ENCODE measurements at places on chromosomes 4 and X.

GRCh38 chr4:24468071-24468470, 116.3 kb downstream of the DHX15 start:
- no peak for DNase-seq

GRCh38 chrX:41686788-41687187, 2.0 kb upstream of the GPR34 start:
- DNase-seq, result no peak

DNA sequence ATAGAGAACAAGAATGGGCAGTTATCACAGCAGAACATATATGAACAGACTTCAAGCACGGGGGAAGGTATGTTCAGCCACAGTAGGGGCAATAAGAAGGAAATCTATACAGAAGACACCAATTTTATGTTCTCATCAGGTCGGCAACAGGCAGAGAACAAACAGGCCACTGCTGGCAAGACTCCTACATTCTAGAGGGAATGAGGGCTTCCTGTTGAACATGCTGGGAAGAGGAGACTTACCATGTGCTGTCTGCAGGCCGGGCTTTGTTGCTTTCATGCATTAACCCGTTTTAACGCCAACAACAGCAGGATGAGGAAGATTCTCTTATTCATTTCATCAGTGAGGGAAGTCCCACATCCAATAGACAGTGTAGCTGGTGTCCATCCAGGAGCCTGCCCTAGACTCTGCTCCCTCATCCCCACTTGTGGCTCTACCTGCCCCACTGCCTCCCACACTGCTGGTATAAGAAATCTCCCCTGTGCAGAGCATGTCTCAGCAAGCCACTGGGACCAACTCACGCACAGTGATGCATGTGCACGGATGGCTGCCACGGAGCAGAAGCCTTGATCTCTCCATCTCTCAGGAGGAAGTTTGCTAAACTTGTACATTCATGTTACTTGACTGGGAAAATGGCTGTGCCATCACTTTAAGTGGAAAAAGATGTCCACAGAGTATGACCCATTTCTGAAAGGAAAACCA, 84.5 kb downstream of the ACOX3 start:
- DNase-seq, result no peak

DNA sequence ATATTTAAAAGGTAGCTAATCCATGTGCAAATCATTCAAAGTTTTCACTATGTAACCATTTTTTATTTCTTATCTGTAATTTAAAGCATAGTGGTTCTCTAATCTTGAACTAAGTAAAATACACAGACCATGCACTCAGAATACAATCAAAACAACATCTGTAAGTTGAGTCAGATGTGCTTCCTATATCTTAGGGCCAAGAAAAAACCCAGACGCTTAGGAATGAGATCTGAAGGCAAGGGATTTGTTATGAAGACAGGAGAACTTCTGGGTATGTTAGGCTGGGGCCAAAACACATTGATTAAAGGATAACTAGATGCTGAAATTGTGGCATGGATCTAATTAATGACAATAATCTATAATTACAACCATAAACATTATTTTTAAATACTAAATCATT, 120.3 kb downstream of the PDE5A start:
- no peak for DNase-seq

- no peak for DNase-seq
Measured at GRCh38 chr4:35252866-35253265, 991.4 kb downstream of the ARAP2 start.

- no peak for DNase-seq
Measured at GRCh38 chrX:77628294-77629025, 157.6 kb downstream of the ATRX start.

DNA sequence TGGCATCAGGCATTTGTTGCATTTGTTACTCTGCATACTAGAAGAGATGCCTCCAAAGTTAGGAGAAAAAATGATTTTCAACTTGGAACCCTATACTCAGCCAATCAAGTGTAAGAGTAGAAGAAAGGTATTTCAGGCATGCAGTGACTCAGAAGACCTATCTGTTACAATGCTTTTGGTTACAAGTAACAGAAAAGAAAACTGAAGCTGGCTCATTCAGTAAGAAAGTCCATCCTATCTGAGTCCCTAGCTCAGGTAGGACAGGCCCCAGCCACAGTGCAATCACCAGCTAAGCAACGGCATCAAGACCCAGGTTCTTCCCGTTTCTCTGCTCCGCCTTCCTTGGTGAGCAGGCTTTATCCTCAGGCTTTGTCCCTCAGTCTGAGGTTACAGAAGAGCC, 23.3 kb downstream of the MECP2 start:
- no peak for DNase-seq

GRCh38 chr4:117515921-117516320, 430.5 kb upstream of the TRAM1L1 start:
- no peak for DNase-seq

DNA sequence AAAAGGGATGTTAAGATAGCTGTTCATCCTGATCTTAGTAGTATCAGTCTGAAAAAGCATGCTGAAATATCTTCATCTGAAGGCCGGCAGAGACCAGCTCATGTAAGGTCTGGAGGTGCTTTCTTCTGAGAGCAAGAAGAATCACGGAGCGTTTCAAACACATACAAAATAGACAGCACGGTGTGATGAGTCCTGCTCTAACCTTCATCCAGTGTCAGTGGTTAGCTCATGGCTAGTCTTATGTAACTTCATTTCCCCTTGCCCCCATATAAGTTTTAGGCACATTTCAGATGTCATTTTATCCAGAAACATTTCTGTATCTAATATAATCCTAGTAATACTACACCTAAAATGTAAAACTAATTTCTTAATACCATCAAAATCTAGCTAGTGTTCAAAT, 27.8 kb downstream of the ADD1 start:
- DNase-seq, result no peak

- DNase-seq, result no peak
Measured at GRCh38 chrX:19443869-19444526, 71.3 kb downstream of the MAP3K15 start.

- no peak for DNase-seq
Measured at GRCh38 chr4:90127223-90127705, at the start of gene CCSER1. CCSER1 (plus strand) TSS chr4:90127394.

DNA sequence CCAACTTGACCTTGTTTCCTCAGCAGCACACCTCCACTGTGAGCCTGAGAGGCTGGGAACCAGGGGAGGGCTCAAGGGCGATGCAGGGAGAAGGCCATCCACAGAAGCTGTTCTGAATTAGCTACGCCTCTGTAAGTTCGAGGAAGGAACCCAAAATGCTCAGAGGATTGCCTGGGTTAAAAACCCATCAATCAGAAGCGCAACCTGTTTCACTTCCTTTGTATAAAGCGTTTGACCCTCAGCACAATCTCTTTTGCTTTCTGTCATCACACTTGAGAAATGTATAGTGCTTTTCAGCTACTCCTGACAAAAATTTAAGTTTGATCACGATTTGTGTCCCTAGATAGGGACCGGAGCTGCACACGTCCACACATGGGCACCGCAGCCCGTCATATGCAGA, 48.0 kb upstream of the MAP3K15 start:
- DNase-seq, result no peak

- no peak for DNase-seq
Measured at GRCh38 chr4:53671757-53672156, 80.5 kb upstream of the LNX1 start.

GRCh38 chr4:123924536-123924935, 527.9 kb downstream of the SPRY1 start:
- no peak for DNase-seq

GRCh38 chr4:152678841-152679240, 956 bp downstream of the TMEM154 start:
- no peak for DNase-seq

GRCh38 chr4:186981161-186981560, 257.5 kb upstream of the FAT1 start:
- no peak for DNase-seq

- no peak for DNase-seq
Measured at GRCh38 chrX:138754861-138755260, 43.3 kb upstream of the FGF13 start.

DNA sequence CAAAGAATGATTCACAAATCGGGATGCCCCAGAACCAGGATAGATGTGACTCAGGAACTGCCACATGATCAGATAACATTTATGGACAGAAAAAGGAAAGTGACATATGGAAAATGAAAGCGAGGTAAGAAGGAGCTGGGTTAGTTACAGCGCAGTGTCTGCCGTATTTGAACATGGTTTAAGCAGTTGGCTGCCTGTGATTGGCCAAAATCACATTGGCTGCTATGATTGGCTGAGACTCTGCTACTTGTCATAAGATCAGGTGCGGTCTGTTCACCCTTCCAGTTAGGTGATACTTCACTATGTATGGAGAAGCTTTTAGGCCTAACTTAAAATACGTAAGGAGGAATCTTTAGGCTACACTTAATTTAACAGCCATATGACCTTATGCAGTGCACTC, 322.7 kb upstream of the HAND2 start:
- DNase-seq, result no peak

GRCh38 chr4:40199999-40200874, 3.4 kb downstream of the RHOH start:
- DNase-seq, result no peak

DNA sequence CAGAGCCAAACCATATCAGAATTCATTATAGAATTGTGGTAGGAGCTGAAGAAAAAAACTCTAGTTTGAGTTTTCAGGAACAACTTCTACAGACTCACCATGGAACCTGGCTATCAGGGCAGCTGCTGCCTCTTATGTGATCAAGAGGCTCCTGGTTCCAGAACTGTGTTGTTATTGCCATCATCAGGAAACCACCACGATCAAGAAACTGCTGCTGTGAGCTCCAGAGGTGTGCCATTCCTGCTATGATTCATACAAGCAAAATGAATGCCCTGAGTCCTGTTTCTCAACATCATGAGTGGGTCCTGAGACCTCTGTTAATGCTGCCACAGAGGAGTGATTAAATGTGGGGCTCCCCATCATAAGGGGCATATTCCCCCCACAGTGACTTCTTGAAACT, 43.7 kb downstream of the TASL start:
- no peak for DNase-seq

- DNase-seq, result no peak
Measured at GRCh38 chr4:123516576-123516975, 120.0 kb downstream of the SPRY1 start.

DNA sequence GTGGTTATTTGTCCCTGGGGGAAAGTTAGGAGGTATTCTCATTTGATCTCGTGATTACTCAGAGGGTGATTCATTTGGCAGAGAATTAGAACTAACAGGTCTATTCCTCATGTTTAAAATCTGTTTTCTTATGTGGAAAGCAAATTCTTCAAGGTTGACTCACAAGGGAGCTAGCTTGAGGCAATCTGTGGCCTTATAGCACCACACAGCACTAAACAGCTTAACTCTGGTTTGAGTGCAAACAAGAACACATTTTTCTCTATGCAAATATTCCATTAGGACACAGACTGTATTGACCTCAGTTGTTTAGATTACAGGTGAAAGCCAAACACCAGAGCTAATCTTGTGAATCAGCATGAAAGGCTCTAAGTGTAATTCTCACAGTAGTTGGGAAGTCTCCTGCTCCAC, 694.4 kb upstream of the POU3F4 start:
- no peak for DNase-seq

- no peak for DNase-seq
Measured at GRCh38 chr4:24411299-24411698, 173.1 kb downstream of the DHX15 start.

- no peak for DNase-seq
Measured at GRCh38 chr4:113587156-113587555, 174.4 kb downstream of the CAMK2D start.

DNA sequence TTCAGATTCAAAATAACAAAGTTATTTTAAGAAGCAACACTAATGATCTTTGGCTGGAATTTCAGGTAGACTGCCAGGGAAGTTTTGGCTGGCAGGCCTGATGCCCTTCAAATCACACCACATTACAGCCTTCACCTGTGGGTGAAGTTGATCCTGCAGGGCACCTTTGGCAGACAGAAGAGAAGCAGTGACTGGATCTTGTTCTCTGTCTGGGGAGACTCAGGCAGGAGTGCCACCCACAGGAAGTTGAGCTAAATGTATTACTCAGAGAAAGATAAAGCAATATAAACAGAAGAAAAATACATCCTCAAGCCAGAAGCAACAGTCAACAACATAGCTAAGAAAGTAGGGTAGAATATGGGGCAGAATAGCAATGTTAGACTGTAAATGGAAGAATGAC, 12.8 kb upstream of the CFAP299 start:
- no peak for DNase-seq

GRCh38 chr4:89829470-89830138, 7.4 kb downstream of the SNCA start:
- no peak for DNase-seq

DNA sequence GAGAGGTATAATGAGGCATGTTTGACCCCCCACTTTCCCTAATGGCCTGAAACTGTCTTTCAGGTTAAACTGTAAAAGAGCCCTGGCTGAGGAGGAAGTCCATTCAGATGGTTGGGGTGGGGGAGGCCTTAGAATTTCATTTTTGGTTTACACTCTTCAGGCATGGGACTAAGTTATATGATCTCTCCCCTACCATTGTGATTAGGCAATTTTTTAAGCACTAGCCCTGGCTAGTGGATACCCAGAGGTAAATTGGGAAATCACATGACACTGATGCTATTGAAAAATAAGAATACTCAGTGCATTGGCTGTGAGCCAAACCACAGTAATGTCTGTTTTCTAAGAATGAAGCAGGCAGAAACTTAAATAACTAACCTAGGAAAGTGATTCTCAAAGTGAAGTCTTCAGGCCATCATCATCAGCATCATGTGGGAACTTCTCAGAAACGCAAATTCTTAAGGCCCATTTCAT, 149.7 kb downstream of the RRAGB start:
- no peak for DNase-seq

DNA sequence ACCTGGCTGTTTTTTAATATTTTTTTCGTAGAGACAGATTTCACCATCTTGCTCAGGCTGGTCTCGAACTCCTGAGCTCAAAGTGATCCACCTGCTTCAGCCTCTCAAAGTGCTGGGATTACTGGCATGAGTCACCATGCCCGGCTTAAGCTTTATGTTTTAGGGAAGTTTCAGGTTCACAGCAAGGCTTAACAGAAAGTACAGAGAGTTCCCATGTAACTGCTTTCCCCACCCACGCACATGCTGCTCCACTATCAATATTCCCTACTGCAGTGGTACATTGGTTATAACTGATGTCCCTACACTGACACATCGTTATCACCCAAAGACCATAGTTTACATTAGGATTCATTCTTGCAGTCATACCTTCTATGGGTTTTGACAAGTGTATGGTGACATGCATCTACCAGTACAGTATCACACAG, 62.7 kb downstream of the PRPS1 start:
- no peak for DNase-seq

GRCh38 chr4:121801715-121802075, 572 bp downstream of the EXOSC9 start:
- DNase-seq, result no peak

DNA sequence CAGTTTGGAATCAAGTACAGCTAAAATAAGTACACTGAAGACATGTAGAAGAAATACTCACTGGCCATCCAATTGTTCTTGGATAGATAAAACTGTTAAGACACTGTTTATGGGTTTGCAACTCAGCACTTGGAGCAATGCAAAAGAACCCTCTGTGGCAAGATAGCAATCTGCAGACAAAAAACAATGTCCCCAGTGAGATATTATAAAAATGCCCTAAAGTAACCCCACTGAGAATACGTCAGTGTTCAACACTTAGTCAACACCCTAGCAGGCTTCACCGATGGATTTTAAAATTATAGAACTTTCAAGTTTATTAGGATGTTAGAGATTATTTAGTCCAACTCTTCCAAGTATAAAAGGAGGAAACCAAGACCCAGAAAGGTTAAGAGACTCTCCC, 47.5 kb upstream of the NDP start:
- DNase-seq, result no peak

Data from stimulated activated CD4-positive, alpha-beta T cell treated with anti-CD3 and anti-CD28 coated beads, Interleukin-15, amount 100 ng/mL, for 1 hour (primary cell).